Activated CD4-positive, alpha-beta T cell treated with anti-CD3 and anti-CD28 coated beads for 1 hour (primary cell): ENCODE measurements at places on chromosomes 2 and 18.

- DNase-seq = no peak
Measured at GRCh38 chr2:160917850-160918249, 242.4 kb upstream of the TANK start.

DNA sequence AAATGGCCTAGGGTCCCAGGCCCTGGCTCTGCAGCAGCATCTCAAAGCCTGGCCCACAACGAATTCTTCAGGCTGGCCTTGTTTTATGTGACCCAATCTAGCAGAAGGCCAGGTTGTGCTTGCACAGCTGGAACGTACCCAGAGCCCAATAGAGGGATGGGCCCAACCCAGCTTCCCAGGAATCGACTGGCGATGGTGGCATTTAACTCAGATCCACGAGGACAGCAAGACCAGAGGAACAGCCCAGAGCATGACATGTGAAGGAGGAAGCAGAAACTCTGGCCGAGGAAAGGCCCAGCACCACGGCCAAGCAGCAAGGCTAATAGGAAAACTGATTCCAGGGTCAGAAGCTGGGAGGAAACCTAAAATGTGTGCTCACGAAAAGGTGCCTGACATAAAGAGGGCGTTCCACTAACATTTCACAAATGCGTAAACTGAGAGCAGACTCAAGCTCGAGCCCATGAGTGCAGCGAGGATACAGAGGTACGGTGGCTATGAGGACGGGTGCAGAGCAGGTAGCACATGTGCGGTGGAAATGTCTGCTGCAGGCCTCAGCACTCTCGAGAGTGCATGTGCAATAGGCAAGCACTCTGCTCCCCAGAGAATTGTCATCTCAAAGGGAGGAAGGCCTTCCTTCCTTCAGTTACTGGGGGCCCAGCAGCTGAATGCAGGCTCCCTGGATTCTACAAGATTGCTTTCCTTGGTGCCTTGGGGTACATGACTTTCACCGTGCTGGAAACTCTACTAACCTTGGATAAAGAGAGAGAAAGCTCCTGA lies 156.9 kb upstream of the GLI2 start:
- no peak for DNase-seq

DNA sequence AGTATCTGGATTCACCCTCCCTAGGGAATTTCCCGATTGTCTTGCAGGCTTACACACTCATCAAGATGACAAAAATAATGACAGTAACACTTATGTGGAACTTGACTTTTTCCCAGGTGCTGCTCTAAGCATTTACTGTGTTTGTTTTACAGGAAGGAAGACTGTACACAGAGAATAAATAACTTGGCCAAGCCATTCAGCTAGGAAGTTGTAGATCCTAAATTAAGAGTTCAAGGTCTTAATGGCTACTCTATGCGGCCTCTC lies 549 bp upstream of the DPP4 start:
- no peak for DNase-seq

DNA sequence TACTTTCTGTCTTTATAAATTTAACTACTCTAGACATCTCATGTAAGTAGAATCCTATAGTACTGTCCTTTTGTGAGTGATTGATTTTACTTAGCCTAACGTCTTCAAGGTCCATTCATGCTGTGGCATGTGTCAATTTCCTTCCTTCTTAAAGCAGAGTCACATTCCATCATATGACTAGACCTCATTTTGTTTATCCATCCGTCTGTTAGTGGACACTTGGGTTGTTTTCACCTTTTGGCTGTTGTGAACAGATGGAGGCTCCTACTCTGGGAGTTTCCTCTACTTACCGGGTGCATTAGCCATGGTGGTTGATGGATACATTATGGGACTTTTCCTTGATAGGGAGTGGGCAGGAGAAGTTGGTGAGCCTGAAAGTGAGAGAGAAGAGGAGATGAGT lies 6.4 kb upstream of the PDIA6 start:
- no peak for DNase-seq

DNA sequence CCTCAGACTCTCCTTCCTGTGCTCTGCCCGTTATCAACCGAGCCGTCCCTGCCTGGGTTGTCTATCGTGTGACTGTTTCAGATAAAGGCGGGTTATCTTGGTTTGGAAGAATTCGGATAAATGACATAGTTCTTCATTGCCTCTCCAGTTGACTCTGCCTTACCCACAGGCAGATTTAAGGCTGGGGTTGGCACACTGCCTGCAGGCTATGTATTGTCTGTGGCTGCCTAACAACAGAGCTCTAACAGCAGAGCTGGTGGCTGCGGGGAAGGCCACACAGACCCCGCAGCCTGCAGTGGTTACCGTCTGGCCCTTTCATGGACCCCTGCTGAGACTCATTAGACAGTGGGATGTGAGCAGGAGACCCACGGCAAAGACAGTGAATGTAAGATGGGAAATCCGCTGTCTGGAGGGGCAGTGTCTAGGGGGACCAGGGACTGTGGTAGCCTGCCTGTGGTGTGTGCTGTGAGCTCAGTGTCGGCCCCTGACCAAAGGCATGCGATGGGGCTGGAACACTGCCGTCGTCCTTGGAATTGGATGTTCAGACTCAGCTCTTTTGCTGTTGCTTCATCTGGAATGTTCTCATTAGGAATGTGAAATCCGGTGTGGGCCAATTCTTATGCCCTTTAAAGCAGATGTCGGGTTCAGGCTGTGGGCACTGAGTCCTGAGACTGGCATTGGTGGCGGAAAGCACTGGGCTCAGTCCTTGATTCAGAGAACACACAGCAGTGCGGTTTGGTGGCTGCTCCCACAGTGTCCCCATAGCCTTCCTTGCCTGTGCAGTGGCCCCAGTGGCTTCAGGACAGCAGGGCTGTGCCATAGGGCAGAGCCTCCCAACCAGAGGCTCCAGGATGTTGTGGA lies 44.5 kb downstream of the SH3RF3 start:
- no peak for DNase-seq

DNA sequence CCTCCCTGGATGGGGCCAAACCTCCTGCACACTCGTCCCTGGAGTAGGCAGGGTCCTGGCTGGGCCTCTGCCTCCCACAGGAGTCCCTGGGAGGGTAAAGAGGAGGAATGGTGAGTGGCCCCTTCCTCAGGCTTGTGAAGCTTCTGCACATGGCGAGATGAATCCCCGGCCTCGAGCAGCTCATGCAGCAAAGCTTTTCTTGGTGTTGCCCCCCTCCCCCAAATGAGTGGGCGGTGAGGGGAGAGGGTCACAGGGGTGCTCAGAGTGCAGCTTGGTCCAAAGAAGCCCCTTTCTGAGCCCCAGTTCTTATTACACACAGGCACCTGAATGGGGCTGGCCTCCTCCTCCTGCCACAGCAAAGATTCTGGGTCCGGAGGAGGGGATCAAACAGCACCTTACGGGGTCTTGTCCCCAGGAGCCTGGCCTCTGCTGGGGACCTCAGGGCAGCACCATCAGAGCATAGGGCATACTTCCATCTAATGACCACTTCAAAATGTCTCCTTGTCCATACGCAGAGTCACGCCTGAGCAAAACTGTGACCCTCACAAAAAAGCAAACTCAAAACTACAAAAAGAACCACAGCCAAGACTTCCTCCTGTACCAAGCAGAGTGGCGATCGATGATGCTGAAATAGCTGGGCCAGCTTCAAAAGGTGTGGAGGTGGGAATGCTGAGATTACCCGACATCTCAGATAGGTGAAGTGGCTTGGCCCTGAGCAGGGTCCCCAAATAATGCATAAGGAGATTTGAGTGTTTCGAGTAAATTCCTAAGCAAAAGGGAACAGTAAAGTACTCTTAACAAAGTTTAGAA lies 148.4 kb upstream of the TWIST2 start:
- no peak for DNase-seq

- no peak for DNase-seq
Measured at GRCh38 chr2:12807907-12808810, 91.4 kb downstream of the TRIB2 start.

GRCh38 chr2:235052514-235053354 lies 100.9 kb downstream of the SH3BP4 start:
- DNase-seq = no peak

GRCh38 chr2:141015341-141016047 lies 1115.3 kb downstream of the LRP1B start:
- no peak for DNase-seq

DNA sequence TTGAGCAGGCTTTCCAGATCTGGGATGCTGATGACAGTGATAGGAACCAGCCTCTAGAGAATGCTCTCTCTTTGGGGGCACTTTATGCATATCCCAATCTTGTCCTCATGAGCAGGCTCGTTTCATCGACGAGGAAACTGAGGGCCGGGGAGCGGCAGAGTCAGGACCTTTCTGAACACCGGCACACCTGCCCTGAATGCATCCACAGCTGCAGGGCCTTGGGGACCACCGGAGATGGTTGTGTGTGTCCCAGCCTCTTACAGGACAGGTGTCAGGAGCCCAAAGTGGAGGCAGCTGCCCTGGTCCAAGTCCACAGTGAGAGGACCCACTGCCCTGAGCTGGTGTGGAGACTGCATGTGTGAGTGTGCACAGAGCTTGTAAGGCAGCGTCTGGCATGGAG lies 47.6 kb upstream of the FAHD2A start:
- DNase-seq = no peak

GRCh38 chr2:240405133-240405532 lies 30.3 kb upstream of the GPC1 start:
- no peak for DNase-seq

- DNase-seq = no peak
Measured at GRCh38 chr18:12608301-12608700, 49.6 kb downstream of the SPIRE1 start.

- DNase-seq = no peak
Measured at GRCh38 chr2:172722481-172722880, 13.2 kb upstream of the RAPGEF4 start.

DNA sequence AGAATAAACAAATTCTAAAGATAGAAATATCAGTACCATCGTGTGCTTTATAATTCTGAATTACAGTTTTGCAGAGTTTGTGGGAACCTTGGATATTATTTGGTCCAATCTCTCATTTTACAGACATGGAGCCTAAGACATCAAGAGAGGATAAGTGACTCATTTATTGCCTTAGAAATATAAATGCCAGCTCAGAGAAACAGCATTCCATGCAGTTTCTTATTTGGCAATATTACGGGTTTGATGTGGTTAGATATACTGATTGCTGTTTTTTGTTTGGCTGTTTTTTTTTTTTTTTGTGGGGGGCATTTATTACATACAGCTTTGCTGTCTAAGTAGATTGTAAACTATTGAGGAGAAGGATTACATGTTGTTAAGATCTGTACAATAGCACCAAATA lies 1241.1 kb upstream of the LRRTM1 start:
- DNase-seq = no peak

DNA sequence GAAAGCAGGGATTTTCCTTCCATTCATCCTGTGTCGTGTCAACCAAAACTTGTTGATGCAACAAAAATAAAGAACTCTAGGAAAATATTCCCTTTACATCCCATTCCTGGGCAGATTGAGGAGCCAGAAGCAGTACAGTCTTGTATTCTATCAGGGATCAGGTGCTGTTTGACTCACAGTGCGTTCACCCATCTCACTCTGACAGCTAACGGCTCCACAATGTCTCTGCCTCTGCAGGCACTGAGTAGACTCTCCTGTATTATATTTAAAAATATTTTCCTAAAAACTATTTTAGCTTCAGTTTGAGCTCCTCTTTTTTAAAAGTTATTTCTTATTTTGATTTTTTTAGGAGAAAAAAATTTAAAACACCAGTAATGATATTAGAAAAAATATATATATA lies 600.6 kb upstream of the SALL3 start:
- DNase-seq = no peak

DNA sequence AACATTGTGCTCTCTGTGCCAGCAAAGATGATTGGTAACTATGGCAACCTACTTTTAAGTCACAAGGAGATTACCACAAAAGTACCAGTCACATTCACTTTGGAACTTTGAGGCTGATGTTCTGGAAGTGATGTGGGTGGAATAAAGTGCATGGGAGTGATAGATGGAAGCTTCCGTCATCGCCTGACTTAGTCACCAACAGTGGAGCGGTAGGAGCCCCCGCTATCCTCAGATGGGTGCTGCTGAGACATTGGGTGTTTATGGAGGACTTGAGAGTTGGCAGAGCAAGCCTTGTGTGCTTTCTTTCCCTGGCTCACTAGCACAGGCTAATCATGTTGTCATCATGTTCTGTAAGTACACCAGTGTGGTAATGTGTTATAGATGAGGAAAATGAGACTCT lies 4.6 kb downstream of the PPP1R7 start:
- no peak for DNase-seq

GRCh38 chr2:186919296-186919695 lies 70.3 kb upstream of the ZSWIM2 start:
- DNase-seq = no peak

DNA sequence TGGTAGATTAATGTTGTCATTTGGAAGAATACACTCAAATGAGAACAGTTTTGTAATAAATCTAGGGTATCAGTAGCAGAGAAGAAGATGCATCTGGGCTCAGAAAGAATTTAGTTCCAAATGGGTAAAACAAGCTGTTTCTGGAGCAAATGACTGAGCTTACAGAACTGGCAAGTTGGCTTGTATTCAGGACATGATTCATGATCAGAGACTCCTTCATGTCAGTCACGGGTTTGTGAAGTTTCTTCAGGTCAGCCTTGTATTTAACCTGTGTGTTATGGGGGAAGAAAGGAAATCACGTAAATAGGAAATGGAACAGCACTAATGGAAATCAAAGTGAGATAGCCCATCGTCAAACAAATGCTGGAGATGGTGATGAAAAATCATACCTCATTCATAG lies 109.1 kb downstream of the RIF1 start:
- no peak for DNase-seq

- no peak for DNase-seq
Measured at GRCh38 chr2:96181529-96181928, 27.1 kb downstream of the STARD7 start.

- DNase-seq = no peak
Measured at GRCh38 chr18:35707247-35707646, 125.7 kb downstream of the GALNT1 start.

GRCh38 chr2:207766697-207767460 lies 2.8 kb downstream of the FZD5 start:
- DNase-seq = no peak

- DNase-seq = no peak
Measured at GRCh38 chr2:217279140-217279539, 419.3 kb upstream of the TNP1 start.

DNA sequence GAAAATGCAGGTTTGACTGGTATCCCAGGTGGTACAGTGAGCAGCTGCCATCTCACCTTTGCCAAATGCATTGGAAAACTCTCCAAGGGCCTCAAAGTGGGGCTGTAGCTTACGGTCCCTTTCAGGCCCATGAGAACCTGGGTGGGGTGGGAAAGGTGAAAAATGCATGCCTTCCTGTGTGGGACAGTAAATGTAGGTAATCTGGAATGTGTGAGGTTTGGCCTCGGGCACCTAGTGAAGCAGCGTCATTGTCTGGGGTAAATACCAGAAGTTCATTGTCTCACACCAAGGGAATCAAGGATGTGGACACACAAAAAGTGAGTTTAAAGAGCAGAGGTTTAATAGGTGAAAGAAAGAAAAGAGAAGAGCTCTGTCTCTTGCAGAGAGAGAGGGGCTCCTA lies 36.6 kb downstream of the TIMM21 start:
- no peak for DNase-seq

- DNase-seq = no peak
Measured at GRCh38 chr2:207363761-207364290, 165.9 kb upstream of the CREB1 start.

DNA sequence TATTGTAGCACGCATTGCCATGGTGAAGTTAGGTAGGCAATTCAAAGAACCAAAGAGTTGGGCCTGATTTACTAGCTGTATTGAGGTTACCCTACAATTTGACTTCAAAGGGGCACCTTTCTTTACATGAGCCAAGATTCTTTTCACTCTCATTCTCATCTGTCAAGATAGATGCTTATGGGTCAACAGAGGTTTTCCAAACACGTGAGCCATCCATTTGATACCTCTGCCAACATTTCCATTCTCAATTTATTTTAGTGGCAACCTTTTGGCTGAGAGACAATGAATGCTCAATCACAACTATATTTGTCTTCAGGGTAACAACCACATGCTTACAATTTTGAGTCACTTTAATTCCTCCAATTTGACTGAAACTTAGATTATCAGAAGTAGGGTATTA lies 370.6 kb upstream of the CDH20 start:
- no peak for DNase-seq
